ENCODE measurements at places on chromosomes 11 and 22.
A peak's percentile ranks its signal among the peaks of the same experiment; 100 is the strongest.

DNA sequence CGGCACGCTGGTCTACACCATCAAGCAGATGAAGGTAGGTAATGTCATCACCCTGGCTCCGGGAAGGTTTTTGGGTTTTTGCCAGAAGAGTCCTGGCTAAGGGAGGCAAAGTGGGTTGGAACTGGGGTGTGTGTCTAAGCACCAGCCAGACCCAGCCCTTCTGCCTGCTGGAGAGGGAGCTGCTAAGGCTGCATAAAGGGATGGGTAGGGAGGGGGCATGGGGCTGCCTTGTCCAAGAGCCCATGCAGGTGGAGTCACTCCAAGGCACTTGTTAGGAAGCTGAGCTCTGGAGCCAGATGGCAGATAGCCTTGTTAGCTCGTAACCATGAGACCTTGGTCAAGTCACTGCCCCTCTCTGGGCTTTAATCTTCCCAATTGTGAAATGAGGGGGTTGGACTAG, 48.0 kb downstream of the TIMP3 start:
- no peak for DNase-seq

DNA sequence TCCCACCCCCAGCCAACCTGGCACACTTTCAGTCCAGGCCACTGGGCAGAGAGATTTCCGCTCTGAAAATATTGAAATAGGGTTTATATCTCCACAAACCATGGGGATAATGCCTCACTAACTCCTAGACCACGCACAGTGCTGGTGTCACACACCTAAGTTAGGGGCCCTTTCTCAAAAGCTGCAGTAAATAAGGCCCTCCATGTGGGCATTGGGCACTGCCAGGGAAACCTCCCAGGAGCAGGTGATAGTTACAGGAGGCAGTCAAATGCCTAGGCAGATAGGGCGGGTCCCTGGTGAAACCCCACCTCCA, 3.1 kb upstream of the IL10RA start:
- DNase-seq, result no peak

DNA sequence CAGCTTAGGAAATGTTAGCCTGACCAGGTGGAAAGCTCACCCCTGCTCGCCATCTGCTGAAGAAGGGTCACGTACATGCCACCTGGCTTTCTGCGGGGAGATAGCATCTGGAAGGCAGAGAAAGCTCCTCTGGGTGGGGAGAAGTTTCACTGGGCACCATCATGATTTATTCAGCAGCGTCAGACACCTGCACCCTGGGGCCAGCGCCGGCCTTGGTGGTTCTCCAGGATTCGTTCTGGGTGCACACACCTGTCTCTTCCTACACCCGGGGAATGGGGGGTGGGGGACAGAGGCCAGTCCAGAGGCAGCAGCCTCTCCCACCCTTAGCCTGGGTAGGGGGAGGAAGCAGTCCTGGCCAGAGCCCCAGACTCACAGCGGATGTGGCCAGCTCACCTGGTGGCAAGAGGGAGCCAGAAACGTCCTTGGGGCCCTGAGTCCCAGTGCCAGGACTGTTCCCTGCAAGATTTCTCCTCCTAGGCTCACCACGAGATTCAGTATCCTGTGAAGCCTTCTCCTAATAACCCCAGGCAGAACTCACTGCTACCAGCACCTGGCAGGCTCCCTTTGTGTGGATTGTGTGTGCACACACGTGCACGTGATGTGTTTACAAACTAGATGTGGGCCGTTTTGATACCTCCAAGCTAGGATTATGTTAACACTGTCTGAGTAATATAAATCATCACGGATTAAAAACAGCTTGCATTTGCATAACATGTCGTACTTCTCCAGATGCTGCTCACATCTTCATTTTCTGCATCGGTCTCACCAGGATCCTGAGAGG, 17.3 kb upstream of the RASD2 start:
- DNase-seq, result no peak

- no peak for DNase-seq
These were observed 1.3 kb upstream of the ISX start for GRCh38 chr22:35064664-35065063.

DNA sequence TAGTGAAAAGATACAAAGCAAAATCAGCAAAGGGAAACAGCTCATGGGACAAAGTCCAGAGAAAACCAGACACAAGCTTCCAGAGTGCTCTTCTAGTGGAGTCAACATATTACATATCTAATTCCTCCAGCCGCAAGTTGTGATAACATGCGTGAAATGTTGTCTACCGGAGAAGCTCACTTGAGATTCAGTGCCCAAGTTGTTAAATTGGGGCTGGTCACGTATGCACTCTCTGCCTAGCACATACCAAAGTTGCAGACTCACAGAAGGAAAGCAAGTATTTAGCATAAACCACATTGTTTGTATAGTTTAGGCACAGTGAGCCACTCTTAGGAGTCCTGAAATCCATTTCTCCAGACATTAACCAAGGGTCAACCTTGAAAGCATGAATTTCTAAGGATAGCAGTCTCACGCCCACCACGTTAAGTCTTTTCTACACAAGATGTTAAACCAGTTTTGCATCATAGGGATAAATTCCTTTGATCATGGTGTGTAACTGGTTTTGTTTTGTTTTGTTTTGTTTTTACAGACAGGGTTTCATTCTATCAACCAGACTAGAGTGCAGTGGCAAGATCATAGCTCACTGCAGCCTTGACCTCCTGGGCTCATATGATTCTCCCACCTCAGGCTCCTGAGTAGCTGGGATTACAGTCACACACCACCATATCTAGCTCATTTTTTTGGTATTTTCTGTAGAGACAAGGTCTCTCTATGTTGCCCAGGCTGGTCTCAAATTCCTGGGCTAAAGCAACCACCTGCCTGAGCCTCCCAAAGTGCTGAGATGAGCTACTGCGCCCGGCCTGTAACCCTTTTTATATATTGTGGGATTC, 39.5 kb upstream of the EP300 start:
- no peak for DNase-seq

DNA sequence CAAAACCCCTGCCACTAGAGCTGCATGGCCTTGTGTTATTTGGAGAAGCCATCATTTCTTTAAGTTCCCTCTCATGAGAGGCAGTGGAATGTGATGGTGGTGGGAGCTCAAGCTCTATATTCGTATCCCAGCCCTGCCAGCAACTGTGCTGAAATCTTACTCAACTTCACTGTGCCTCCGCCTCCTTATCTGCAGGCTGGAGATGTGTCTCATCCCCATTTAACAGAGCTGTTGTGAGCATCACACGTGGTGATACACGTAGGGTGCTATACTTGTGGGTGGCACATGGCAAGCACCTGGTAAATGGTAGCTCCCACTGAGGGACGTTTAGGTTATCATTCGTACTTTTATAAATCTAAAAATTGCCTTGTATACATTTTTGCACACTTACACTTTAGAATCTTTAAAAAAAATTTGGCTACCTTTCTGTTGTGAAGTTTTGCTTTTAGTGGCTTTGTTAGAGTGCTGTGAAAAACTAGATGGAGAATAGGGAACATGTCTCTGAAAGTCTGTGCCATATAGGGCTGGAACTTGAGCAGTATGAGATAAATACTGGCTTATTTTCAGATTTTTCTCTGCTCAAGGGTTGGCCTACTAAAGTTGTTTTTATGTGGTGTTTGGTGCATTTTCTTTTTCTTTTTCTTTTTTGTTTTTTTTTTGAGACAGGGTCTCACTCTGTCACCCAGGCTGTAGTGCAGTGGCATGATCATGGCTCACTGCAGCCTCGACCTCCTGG, 23.2 kb downstream of the TNRC6B start:
- DNase-seq, result no peak

- DNase-seq, result peak; percentile 40
These were observed 28.0 kb upstream of the RRAS2 start for GRCh38 chr11:14386895-14387480.

- peak; percentile 90 for DNase-seq
These were observed 3.3 kb upstream of the GRK2 start for GRCh38 chr11:67262731-67263675.

GRCh38 chr22:46812034-46812605, 49.7 kb downstream of the TBC1D22A start:
- no peak for DNase-seq

GRCh38 chr11:21295508-21295907, 626.1 kb downstream of the NELL1 start:
- no peak for DNase-seq

All from heart left ventricle (tissue), 16 donors.